NT2/D1 (cell line): ENCODE measurements at places on chromosomes 4 and X.
A peak's percentile ranks its signal among the peaks of the same experiment; 100 is the strongest.

GRCh38 chrX:29318012-29318411 is 730.8 kb downstream of the IL1RAPL1 start:
- DNase-seq = no peak

DNA sequence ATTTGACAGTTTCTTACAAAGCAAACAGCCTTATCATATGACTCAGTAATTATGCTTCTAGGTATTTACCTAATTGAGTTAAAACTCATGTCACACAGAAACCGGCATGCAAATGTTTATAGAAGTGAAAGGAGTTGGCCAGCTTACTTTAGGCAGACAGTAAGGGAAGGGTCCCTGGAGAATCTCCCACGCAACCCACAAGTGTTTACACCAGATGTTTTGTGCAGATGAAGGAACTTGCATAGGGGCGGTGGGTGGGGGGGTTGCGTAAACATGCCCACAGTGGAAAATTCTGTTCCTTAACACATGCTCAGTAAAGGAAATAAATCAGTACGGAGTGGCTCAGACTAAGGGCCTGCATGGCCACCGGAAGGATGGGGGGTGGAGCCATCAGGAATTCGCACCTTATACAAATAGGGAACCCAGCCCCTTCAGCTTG is 330.5 kb upstream of the AADAT start:
- DNase-seq = no peak

DNA sequence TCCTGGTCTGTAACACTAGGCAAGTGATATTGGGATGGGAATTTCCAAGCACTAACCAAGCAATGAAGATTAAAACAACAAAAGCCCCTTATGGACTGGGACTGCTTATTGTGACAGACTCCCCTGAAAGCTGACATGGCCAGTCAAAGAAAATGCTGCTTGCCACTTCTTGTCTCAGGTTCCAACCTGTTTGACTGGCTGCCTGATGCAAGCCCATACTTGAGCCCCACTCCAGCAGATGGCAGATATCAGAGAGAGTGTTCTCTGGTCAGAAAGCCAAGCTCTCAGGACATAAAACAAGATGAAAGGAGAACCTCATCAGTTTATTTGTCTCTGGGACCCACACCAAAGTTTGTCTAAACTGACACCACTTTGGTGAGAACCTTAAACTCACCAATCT is 15.5 kb upstream of the IGBP1 start:
- no peak for DNase-seq

GRCh38 chrX:71195964-71196649 is 26.9 kb upstream of the GJB1 start:
- peak; percentile 55 for DNase-seq

GRCh38 chr4:8035371-8035780 is 95.7 kb upstream of the AFAP1 start:
- no peak for DNase-seq

GRCh38 chr4:116391020-116391419 is 694.4 kb downstream of the TRAM1L1 start:
- DNase-seq = no peak

GRCh38 chrX:130110379-130111219 is at the start of gene ELF4:
Gene ELF4 (minus strand): TSS chrX:130110497. CDS start chrX:130081330, 29,167 bp downstream.
- DNase-seq = no peak

GRCh38 chr4:136476753-136477152 is 1055.5 kb downstream of the PCDH18 start:
- no peak for DNase-seq

DNA sequence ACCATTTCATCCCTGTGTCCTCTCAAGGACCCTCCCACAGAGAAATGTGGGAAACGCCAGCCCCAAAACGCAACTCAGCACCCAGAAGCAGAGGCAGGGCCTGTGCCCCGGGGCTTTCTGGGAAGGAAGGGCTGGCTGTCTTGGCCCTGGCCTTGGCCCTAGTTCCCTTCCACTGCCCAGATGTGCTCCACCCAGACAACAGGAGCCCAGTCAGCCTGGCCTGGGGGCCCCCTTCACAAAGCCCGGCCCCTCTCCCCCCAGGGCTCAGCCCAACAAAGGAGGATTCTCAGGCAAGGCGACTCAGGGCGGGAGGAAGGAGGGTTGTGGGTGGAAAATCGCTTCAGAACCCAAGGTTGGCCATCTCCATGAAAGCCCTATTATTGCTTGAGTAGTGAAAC is 82.5 kb downstream of the PJA1 start:
- DNase-seq = no peak

- no peak for DNase-seq
Observed at GRCh38 chr4:6262847-6263487, 6.7 kb upstream of the WFS1 start.

DNA sequence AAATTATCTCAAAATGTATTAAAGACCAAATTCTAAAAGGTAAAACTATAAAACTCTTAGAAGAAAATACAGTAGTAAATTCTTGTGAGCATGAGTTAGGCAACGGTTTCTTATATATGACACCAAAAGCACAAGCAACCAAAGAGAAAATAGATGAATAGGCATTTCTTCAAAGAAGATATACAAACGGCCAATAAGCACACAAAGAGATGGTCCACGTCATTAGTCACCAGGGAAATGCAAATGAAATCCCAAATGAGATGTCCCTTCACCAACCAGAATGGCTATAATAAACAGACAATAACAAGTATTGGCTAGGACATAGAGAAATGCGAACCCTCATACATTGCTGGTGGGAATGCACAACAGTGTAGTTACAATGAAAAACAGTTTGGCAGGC is 44.6 kb downstream of the RAB33A start:
- DNase-seq = no peak

DNA sequence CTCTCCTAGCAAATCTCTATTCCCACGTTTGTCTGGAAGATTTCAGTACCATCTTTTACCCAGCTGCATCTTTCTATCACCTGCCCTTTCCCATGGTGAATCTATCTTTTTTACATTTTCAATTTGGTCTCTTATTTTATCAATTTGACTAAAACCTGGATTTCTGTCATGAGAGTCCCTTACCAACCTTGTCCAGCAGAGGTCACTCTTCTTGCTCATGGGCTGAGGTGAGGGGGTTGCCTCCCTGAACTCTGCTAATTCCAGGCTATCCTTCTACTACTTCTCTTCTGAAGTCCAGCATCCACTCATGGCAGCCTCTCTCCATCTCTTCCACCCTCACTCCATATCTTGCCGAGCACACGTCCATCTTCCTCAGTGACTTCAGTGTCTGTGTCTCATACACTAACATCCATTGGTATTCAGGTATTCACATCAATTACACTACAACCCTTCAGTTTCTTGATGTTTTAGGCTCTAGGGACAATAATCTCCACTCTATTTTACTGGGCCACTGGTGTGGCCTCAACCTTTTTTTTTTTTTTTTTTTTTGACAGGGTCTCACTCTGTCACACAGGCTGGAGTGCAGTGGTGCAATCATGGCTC is 17.8 kb upstream of the ZNF827 start:
- DNase-seq = peak; percentile 40

GRCh38 chrX:97200454-97200853 is 316.7 kb downstream of the RPA4 start:
- no peak for DNase-seq

GRCh38 chrX:130497531-130497930 is 95.7 kb downstream of the RBMX2 start:
- DNase-seq = no peak

- peak; percentile 60 for DNase-seq
Observed at GRCh38 chrX:66638591-66639500, at the start of gene EDA2R. Gene EDA2R (minus strand): TSS chrX:66639078. CDS start chrX:66616020, 23,058 bp downstream.

DNA sequence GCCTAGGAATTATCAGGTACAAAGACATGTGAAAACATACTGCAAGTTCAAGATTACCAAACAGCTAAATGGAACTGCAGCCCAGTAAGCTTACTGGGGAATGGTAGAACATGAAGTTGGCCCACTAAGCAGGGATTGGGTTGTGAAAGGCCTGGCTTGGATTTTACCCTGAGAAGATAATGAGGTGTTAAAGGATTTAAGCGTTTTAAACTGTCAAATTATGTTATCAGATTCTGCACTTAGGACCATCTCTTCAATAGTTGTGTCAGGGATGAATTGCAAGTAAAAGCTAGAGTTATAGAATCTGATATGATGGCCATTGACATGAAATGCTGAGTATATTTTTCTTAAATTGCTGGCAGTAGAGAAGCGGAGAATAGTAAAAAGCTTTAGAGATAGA is 225.7 kb downstream of the GRID2 start:
- no peak for DNase-seq

GRCh38 chr4:25246680-25247611 is 13.1 kb downstream of the PI4K2B start:
- no peak for DNase-seq

- DNase-seq = no peak
Observed at GRCh38 chr4:153294631-153295030, 49.9 kb upstream of the MND1 start.

DNA sequence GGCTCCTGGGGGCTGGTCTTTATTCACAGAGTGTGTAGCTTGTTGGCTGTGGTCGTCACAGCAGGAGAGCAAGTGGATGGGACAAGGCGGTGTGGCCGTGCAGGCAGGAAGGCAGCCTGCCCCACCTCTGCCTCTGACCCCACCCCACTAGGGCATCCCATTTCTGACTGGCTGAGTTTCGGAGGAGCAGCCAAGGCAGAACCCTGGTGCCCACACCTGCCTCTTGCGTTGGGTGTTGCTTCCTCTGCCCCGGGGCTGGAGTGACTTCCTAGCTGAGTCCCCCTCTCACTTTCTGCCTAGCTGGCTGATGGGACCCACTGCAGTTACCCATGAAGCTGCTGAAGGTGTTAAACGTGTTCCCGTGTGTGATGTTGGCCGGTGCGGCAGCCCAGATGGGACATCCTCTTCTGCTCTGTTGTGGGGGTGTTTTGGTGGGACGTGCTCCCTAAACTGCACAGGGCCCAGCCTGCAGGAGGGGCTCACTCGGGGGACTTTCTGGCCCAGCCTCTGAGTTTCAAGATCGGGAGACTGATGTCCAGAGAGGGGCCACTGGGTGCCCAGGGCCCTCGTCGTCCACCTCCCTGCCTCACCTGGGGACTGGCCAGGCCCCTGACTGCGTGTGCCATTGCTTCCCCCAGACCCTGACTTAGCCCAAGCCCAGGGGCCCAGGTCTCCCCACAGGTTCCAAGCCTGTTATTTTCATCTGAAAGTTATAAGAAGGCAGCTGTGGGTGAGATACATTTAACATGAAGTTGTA is 101.5 kb downstream of the PSAPL1 start:
- DNase-seq = no peak

DNA sequence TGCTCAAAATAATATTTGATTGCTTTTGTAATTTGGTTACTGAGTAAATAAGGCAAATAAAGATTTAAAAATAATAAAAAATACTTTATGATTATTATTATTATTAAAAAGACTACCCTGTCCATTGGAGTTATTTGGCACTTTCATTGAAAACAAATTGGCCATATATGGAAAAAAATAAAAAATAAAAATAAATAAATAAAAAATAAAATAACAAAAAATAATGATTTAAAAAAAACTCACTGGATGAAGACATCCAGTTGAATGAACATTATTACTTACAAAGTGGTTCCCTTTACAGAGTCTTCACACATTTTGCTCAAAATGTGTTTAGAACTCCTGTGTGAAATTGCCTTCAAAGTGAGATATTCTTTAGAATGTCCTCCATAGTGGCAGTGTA is 141.3 kb upstream of the ANXA3 start:
- DNase-seq = no peak

GRCh38 chr4:117227925-117228324 is 142.5 kb upstream of the TRAM1L1 start:
- DNase-seq = no peak

DNA sequence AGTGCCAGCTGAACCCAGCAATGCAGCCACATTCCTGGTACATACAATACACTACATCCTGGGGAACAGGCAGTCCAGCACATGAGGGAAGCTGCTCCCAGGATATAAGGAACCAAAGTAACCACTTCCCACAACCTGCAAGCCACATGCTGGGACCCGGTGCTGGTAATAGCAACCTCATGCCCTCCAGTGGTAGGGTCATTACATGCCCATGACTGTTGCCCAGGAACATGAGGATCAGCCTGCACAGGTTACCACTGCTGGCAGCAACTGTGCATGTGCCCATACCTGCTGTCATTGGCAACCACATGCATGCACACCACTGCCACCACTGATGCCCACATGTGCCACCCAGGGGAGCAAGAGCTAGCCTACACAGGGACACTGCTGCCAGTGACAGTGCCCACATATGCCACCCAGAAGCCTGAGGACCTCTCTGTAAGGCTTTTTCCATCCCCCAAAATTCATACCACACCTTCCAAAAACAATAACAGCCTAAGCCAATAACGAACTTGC is 1982.5 kb downstream of the ARAP2 start:
- DNase-seq = no peak

- DNase-seq = no peak
Observed at GRCh38 chr4:1576304-1576960, 107.7 kb downstream of the FAM53A start.

- no peak for DNase-seq
Observed at GRCh38 chrX:8607326-8607725, 124.6 kb downstream of the ANOS1 start.

DNA sequence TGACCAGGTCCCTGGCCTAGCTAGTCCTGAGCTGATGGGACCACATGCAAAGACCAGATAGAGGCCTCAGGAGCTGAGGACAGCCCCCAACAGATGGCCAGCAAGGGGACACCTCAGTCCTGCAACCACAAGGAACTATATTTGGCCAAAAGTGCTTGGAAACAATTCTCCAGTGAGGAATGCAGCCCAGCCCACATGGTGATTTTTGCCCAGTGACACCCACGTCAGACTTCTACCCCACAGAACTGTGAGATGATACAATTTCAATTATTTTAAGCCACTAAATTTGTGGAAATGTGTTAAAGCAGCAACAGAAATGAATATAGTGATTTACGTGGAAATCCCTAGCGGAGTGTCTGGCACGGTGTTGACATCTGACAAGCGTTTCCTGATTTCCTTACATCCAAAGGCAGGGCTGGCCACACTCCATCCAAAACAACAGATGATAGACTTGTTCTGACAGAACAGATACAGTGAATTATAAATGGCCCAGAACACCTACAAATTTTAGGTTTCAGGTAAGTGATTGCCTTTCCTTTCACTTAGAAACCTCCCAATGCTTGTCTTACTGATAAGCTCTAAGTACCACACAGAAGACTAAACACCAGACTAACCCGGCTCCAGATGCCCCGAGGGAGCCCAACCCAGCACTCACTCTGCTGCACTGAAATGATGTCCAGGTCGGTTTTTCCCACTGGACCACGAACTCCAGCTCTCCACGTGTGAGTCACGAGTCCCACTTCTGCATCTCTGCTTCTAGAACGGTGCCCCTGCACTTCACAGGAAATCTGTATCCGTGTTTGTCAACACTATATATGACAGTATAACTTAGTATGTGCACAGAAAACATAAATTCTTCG is 5.8 kb downstream of the AFAP1 start:
- no peak for DNase-seq

- DNase-seq = no peak
Observed at GRCh38 chrX:11269006-11269405, 24.2 kb upstream of the AMELX start.

GRCh38 chrX:70439016-70439415 is 5.6 kb upstream of the DLG3 start:
- DNase-seq = no peak
